ENCODE measurements at places on chromosomes 7 and 10. TPM values are rescaled to one million over a fixed set of nuclear protein-coding genes. Genes with fewer than 3 reads are reported as not detected.
A peak's percentile ranks its signal among the peaks of the same experiment; 100 is the strongest.

Gene CAV2
- total RNA-seq = 28.4 TPM

Gene BMPER
- 6.9 TPM for total RNA-seq

Gene ABCB1
- 33.4 TPM for total RNA-seq

Gene PKD2L1
- 0.20 TPM for total RNA-seq

Gene CASD1
- 4.7 TPM for total RNA-seq

Gene AKR1C4
- total RNA-seq = 292 TPM

DNA sequence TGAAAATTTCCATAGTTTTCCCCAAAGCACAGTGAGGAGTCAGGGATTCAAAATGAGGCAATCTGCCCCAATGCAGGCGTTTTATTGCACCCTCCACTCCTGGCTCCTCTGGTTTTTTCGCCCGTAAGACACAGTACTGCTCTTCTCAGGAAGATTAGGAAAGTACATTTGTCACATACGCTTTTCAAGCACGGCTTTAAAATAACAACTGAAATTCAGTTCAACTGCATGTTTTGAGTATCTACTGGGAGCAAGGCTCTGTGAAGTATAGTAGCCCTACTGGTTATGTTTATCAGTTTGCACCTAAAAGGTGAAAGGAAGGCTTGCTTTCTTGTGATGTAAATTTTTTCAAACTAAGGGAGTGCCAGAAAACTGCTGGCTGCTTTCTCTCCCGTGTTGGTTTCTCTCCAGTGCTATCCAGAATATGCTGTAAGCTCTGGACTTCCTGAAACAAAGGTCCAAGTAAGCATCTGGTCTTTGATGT is 1.9 kb upstream of the SGMS1 start:
- no peak for DNase-seq

- no peak for DNase-seq
Measured at GRCh38 chr10:132632851-132633684, 95.5 kb downstream of the INPP5A start.

GRCh38 chr7:30743371-30744074 is 8.4 kb upstream of the INMT start:
- DNase-seq = no peak

DNA sequence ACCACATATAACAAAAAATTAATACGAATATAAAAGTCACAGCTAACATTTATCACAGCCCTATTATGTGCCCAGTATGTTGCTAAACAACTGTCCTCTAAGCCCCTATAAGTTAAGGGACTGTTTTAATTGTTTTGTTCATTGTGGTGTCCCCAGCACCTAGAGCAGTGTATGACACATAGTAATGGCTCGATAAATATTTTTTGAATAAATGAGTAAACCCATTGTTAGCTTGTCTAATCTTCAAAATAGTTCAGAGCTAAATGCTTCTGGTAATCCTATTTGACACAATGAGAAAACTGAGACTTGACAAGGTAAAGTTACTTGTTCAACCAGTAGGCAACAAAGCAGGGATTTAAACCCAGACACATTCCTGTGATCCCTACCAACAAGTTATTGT is 78.4 kb upstream of the NEUROD6 start:
- no peak for DNase-seq

GRCh38 chr7:117600911-117601310 is 121.1 kb downstream of the CFTR start:
- DNase-seq = no peak

- DNase-seq = peak; percentile 51
Measured at GRCh38 chr10:129963641-129964501, at the start of gene EBF3. Gene EBF3, minus strand, starts transcription at chr10:129964274. Its CDS starts 506 bp downstream, at chr10:129963768.

DNA sequence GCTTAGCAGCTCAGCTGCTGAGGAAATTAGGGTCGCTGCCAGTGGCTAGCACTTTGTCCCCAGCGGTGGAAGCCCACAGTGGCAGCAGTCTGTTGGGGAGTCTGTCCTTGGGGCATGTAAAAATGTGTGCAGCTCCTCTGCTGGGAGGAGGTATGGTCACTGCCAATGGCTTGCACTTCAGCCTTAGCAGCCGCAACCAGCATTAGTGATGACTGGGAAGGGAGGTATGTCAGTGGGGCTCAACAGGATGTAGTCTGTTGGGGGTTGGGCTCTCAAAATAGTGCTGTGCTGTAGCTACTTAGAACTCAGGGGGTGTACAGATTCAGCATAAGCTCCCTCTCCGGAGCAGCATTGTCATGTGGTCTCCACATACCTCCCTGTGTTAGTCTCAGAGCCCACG is 189.9 kb downstream of the ZEB1 start:
- DNase-seq = no peak

GRCh38 chr7:22563032-22563501 is 63.1 kb upstream of the STEAP1B start:
- no peak for DNase-seq

GRCh38 chr7:93036807-93037206 is 81.0 kb downstream of the SAMD9 start:
- no peak for DNase-seq

DNA sequence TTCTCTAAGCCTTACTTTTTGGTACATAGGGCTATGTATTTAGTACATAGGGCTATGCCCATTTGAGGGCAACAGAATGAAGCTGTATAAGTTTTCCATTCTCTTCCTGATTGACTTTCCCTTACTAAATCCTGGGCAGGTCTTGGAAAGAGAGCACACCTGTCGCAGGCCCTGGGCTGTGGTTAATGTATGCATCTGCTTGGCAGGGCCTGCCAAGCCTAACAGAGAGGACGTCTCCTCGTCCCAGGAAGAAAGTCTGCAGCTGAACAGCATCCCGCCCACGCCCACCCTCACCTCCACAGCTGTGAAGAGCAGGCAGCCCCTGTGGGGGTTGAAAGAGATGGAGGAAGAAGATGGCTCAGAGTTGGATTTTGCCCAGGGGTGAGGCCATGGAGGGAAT is 8.9 kb upstream of the PVRIG start:
- DNase-seq = no peak
